ENCODE measurements at places on chromosomes 16 and 17. TPM values are rescaled to one million over a fixed set of nuclear protein-coding genes. Genes with fewer than 3 reads are reported as not detected.
A peak's percentile ranks its signal among the peaks of the same experiment; 100 is the strongest.

GRCh38 chr17:76659928-76660655, 16.5 kb upstream of the ST6GALNAC1 start:
- H3K36me3 ChIP-seq: no peaks in the 10 kb centered on the region
- H3K4me1 ChIP-seq: peaks cover 18% of the 10 kb centered on the region
- no peak for DNase-seq

- no peaks in the 10 kb centered on the region for H3K4me1 ChIP-seq
- no peak overlapping the region for H3K27ac ChIP-seq
- DNase-seq: no peak
- H3K27me3 ChIP-seq: peaks cover 15% of the 10 kb centered on the region
Measured at GRCh38 chr17:54891176-54891821, 9.4 kb upstream of the TOM1L1 start.

- DNase-seq: no peak
- no peak overlapping the region for H3K4me3 ChIP-seq
- H3K36me3 ChIP-seq: peaks cover 11% of the 10 kb centered on the region
- H3K4me1 ChIP-seq: no peaks in the 10 kb centered on the region
- H3K27ac ChIP-seq: no peak overlapping the region
- no peaks in the 10 kb centered on the region for H3K27me3 ChIP-seq
Measured at GRCh38 chr16:2174396-2175131, 19.0 kb downstream of the TRAF7 start.

DNA sequence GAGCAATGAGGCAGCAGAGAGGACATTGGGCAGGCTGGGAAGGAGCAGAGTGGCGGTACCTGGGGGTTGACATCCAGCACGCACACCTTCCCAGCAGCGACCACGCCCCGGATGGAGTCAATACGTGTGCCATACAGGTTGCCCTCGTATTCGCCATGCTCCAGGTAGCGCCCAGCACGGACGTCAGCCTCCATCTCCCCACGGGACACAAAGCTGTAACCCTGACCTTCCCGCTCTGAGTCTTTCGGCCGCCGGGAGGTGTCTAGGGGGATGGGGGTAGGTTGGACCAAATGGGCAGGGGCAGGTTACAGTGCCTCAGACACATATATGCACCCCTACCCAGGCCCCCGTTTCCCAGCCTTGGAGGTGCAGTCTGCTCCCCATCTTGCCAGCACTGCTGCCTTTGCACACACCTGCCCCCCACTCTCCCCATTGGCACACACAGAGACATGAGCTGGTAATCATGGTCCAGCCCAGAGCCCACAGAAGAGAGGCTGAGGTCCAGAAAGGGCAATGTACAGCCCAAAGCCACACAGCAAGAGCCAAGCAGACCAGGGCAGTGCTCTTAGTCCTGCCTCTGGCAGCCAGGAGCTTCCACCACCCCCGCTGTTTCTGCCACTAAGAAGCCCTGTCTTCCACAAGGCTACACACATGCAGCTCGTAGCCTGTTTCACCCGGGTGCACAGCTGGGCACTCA, 27.5 kb downstream of the MPP2 start:
- no peak overlapping the region for H3K4me3 ChIP-seq
- no peaks in the 10 kb centered on the region for H3K27me3 ChIP-seq
- peaks cover 2% of the 10 kb centered on the region for H3K4me1 ChIP-seq

- H3K27ac ChIP-seq: no peak overlapping the region
- no peak overlapping the region for H3K4me3 ChIP-seq
- no peaks in the 10 kb centered on the region for H3K4me1 ChIP-seq
- no peaks in the 10 kb centered on the region for H3K36me3 ChIP-seq
- peaks cover 21% of the 10 kb centered on the region for H3K27me3 ChIP-seq
Measured at GRCh38 chr17:5823219-5823618, 238.9 kb upstream of the NLRP1 start.

DNA sequence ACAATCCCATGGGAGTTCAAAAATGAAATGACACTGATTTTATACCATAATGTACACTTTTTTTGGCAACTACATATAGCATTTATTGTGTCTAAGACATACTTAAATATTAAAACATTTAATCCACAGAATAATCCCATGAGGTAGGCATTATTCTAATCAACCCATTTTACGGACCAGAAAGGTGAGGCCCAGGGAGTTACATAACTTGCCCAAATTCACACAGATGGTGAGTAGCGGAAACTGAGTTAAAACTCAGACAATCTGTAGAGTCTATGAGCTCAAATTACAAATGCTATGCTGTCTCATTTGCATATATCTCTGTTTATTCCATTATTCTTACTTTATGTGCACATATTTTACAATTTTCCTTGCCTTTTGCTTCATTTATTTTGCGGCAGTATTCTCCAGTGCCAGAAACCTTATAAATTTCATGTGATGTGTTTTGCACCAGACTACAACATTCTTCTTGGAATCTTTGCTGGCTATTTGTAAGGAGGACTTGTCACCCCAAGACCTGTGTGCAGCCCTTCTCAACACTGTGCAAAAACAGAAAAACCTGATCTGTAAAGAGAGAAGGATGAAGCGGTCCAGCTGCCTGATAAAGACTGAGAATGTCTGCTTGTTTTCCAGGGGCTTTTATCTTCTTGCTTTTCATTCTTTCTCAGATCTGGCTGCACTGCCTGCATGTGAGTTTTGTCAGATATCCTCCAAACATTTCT, 2.3 kb upstream of the ABCA9 start:
- no peak overlapping the region for H3K27ac ChIP-seq
- no peaks in the 10 kb centered on the region for H3K36me3 ChIP-seq
- no peak overlapping the region for H3K4me3 ChIP-seq
- peaks cover 14% of the 10 kb centered on the region for H3K27me3 ChIP-seq
- peaks cover 8% of the 10 kb centered on the region for H3K4me1 ChIP-seq

DNA sequence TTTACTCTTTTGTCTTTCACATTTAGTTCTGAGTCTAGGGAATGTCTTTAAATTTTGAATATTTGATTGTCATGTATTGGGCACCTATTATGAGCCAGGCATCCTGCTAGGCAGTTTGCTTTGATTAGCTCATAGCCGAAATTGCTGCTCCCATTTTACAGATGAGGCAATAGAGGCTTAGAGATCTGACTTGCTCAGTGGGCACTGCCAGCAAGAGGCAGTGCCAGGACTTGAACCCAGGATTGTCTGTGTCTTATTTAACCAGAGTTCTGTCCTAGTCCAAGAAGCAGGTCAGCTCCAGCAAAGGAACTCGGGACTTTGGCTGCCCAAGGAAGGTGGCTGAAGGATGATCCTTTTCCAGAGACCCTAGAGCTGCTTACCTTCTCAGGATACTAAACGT, 24.5 kb downstream of the BEAN1 start:
- DNase-seq: no peak
- peaks cover 5% of the 10 kb centered on the region for H3K27me3 ChIP-seq
- no peak overlapping the region for H3K27ac ChIP-seq
- H3K4me3 ChIP-seq: no peak overlapping the region
- no peaks in the 10 kb centered on the region for H3K36me3 ChIP-seq
- peaks cover 12% of the 10 kb centered on the region for H3K4me1 ChIP-seq

GRCh38 chr16:87984632-87985267, 33.5 kb downstream of the BANP start:
- H3K4me3 ChIP-seq: peak overlapping the region; percentile 45
- no peaks in the 10 kb centered on the region for H3K27me3 ChIP-seq
- peaks cover 56% of the 10 kb centered on the region for H3K4me1 ChIP-seq
- peak overlapping the region; percentile 71 for H3K27ac ChIP-seq
- peaks cover 48% of the 10 kb centered on the region for H3K36me3 ChIP-seq

GRCh38 chr16:87056551-87056950, 260.6 kb downstream of the C16orf95 start:
- H3K36me3 ChIP-seq: no peaks in the 10 kb centered on the region
- H3K4me3 ChIP-seq: no peak overlapping the region
- H3K27me3 ChIP-seq: peaks cover 28% of the 10 kb centered on the region
- DNase-seq: no peak
- no peaks in the 10 kb centered on the region for H3K4me1 ChIP-seq

The ZNF747 gene
- total RNA-seq: 10.9 TPM

The KRT14 gene
- total RNA-seq: not detected

The ACSM2B gene
- not detected for total RNA-seq
